GM04504 (cell line): ENCODE measurements at places on chromosomes 1 and 21.

DNA sequence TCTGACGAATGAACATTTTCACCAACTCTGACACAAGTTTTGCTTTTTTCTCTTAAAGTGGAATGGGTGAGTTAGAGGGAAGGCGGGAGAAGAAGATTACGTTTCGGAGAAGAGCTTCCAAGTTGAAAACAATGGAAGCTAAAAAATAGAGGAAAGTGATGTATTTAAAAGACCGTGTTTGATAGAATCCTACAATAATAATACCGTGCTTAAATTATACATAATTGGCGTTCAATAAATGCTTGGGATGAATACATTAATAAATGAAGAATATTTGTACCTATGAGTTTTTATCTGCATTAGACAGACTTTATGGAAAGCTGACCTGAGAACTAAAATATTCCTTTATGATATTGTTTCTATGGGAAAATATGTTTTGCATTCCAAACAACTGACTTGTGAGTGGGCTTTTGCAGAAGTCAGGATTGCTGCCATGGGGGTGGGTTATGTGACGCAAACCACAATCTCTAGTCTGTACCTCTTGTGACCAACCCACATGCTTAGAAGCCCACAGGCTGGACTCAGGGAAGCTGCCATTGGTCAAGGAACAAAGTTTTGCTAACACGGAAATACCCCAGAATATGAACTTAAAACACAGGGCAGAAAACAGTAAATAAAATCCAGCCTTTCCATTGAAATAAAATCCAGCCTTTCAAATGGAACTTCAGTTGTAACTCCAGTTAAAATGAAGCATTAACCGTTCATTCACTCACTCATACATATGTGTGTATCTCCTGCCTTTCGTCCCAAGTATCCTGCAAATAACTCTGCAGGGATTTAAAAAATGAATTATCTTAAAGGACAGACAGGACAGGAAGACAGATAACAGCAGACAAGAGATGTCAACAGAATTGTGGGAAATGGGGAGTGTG is 21.3 kb upstream of the ATF3 start:
- DNase-seq, result no peak

- no peak for DNase-seq
These were observed 976 bp downstream of the SSBP3 start for GRCh38 chr1:54404939-54405897.

GRCh38 chr1:234579967-234580366 is 30.0 kb downstream of the IRF2BP2 start:
- no peak for DNase-seq

DNA sequence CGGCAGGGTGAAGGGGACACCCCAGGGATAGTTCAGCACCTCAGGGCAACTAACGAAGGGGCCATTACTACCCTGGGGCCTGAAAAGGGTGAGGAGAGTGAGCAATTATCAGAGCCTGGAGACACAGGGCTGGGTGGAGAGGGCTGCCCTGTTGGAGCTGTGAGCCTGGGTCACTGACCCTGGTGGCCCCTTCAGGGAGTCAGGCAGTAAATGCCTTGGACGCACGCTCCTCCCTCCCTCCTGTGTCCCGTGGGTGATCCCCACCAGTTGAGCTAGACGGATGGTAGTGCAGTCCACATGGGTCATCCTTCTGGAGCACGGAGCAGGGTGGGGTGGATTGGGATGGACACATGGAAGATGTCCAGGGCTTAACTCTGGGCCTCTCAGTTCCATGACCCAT is 305.3 kb downstream of the PTPRU start:
- no peak for DNase-seq

GRCh38 chr1:194174528-194174927 is 988.1 kb upstream of the B3GALT2 start:
- no peak for DNase-seq

DNA sequence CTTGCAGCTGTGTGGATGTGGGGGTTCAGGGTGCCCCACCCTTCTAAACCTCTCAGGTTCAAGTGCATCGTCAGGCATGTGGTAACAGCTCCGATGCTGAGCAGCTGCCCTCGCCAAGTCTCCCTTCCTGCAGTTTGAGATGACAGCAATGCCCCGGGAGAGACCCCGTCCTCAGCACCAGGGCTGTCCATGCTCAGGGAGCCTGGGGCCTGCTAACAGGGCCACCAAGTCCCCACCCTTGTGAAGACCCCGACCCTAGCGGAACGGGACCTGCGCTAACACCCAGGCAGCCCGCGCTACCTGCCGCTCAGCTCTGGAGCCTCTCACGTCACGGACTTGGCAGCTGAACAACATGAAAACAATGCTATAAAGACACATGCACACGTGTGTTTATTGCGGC is 159.2 kb upstream of the C1orf174 start:
- DNase-seq, result no peak

DNA sequence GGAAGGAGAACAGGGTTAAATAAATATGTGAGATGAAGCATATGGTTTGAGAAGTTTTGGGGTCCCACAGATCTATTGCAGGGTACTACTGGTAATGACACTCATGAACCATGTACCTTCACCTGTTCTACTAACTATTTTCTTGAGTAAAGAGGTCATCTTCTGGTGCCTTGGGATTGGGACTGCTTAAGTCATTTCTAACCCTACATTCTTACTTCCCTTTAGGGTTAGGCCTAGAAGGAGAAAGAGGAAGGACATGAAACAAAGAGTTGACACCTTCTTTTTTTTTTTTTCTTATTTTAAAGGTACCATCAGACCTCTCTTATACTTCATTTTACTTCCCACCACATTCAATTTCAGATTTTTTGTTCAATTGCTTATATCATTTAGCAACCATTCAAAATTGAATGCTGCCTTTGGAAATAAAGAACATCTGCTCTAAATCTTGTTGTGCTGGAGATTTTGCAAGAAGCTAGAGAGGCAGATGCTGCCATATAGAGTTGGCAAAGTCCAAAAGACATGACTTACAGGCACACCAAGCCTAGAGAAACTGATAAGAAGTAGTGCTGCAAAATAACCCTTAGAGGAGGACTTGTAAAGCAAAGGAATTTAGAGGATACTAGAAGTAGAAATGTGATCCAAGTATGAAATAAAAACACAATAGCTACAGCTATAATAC is 374.4 kb upstream of the ST6GALNAC5 start:
- no peak for DNase-seq

GRCh38 chr1:35190784-35191183 is 2.2 kb downstream of the SFPQ start:
- no peak for DNase-seq

- DNase-seq, result no peak
These were observed 3.0 kb upstream of the MPL start for GRCh38 chr1:43334453-43335205.

DNA sequence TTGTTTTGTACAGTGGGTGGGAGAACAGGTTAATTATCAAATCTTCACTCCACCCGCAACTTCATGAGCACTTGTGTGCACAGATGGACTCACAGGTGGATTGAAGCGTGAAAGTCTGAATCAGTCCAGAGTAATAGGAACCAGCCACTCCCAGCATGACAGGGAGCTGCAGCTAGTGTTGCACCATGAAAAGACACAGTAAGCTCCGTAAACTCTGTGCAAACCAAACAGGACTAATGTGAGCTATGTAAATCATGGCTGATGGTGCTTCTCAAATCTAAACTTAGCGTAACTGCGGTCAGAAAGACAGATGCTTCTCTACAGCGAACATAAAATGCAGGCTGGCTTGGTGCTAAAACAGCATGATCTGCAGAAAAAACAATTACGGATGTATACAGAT is 114.4 kb downstream of the CENPF start:
- DNase-seq, result no peak
